Nephron progenitor cell (in vitro differentiated cells): ENCODE measurements at places on chromosomes 3 and 15.

DNA sequence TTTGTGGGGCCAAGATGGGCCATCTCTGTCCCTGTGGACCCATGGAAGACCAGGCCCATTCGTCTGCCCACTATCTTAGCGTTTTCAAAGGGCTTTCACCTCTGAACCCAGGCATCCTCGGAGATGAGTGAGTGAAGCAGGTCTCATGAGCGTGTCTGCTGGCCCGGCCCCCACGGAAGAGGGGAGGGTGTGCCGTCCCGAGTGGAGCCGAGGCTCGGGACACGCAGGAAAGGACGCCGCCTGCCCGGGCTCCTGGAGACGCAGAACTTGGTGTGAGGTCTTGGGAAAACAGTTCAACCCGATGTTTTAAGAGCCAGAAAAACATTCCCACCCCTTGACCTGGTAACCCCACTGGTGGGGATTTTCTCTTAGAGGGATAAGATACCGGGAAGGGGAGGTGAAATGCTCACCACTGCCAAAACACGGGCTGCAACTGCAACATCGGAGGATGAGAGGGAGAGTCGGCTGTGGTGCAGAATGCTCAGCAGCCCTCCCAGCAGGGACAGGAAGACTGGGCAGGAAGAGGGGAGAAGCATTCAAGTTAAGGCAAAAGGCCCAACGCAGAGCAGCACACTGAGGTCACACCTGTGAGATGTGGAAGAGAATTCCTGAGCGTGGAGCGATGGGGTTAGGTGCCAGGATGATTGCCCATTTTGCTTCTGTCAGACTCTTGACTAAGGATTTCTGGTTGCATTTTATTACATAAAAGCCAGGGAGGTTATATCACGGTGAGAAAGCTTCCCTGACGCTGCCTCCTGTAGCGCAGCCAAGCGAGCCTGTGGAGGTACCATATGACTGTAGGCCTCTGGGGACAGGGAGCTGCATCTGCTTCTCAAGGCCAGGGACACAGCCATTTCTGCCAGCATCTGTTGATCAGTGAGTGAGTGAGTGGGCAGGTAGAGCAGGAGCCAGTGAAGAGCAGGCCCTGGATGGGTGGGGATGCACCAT, 14.1 kb upstream of the STAB1 start:
- DNase-seq, result no peak

DNA sequence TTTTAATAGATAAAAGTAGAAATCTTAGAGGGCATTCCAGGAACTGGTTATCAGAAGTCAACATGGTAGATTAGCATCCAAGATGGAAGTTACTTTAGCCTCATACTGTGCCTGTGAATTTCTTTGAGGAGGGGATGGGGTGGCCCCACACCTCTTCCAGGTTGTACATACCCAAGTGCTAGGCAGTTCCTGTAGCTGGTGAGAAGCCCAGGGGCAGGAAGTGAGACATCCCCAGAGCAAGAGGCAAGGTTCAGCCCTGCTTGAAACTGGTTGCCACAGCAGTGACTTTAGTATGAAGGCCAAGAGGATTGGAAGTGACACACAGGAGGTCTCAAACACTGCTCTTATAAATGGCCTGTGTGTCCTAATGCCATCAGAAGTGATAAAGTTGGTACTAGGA, 11.9 kb downstream of the GTPBP8 start:
- no peak for DNase-seq

DNA sequence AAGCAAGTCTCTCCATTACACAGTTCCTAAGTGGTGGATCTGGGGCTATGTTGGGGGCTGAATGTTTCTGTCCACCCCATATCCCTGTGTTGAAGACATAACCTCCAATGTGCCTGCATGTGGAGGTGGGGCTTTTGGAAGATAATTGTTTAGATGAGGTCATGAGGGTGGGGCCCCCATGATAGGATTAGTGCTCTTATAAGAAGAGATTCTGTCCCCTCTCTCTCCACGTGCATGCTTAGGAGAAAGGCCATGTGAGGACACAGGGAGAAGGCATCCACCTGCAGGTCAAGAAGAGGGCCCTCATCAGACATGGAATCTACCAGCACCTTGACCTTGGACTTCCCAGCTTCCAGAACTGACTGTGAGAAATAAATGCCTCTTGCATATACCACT, 231.0 kb upstream of the CHRNA7 start:
- no peak for DNase-seq

GRCh38 chr3:189282741-189283140, 111.0 kb downstream of the TPRG1 start:
- DNase-seq, result no peak

- no peak for DNase-seq
Measured at GRCh38 chr3:193896419-193896818, 239.5 kb upstream of the HES1 start.

DNA sequence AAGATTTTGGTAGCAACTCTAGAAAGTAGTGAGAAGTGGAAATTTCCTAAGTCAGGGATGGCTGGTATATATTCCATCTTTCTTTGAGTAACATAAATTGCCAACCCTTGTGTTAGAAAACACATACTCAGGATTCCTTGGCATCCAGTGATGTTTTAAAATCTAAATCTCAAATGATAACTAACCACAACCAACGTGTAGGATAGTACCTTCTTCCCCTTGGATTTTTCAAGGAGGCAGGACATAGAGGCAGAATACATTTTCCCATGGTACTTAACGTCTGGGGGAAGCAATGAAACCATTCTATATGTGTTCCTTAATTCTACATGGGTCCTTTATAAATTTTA, 93.4 kb downstream of the WDR76 start:
- DNase-seq, result no peak

- no peak for DNase-seq
Measured at GRCh38 chr3:126758026-126758425, 54.0 kb downstream of the CHCHD6 start.

GRCh38 chr3:141083836-141084649, 32.9 kb downstream of the SPSB4 start:
- DNase-seq, result peak; percentile 86

DNA sequence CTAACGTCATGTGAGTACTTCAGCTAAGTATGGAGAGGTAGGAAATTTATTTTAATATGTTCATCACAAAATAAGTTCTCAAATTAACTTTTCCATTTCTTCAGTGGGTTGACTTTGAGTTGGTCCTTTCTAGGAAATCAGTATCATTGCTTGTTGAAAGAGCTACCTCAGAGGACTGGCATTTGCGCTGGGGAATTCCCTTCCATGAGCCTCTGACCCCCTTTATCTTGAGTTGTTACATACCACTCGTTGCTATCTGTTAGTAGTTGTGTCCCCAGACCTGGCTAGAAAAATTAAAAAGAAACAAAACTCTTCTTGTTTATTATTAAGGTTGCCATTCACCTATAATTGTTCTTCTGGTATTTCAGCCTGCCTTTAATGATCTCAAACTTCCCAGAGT, 96.8 kb upstream of the ROBO2 start:
- no peak for DNase-seq

- DNase-seq, result no peak
Measured at GRCh38 chr15:66157507-66157906, 96.0 kb downstream of the MEGF11 start.

DNA sequence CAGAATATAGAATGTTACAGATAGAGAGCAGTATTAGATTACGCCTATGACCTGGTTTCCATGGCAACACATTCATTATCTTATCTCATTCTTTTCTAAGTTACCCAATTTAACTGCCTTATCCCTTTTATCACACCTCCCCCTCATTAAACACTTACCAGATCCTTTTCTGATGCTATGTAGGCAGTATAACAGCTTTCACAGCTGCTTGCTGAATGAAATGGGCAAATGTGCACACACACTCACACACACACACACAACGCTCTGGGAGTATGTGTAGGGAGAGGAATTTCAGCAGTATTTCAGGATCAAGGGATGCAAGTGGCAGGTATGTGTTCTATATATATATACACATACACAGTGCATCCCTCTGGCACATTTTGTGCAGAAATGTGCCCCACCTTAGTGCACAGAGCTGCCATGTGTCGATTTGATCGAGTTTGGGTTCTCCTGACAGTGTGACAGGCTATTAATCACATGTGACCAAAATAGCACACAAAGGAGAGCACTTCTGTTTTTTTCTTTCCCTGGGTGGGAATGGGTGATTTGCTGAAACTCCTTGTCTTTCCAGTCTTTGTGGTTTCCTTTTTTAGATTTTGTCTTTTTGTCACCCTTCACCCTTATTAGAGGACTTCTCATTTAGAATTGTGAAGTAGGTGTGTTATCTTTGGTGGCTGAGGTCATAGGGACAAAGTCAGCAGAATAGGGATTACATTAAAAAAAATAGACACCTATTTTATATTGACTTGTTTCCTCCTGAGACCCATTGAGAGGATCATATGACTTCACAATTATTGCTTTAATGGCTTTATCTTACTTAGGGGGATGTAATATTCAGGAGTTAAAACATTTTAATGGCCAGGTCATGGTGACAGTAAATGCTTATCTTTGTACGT, 553.7 kb downstream of the PDCD6IP start:
- no peak for DNase-seq

DNA sequence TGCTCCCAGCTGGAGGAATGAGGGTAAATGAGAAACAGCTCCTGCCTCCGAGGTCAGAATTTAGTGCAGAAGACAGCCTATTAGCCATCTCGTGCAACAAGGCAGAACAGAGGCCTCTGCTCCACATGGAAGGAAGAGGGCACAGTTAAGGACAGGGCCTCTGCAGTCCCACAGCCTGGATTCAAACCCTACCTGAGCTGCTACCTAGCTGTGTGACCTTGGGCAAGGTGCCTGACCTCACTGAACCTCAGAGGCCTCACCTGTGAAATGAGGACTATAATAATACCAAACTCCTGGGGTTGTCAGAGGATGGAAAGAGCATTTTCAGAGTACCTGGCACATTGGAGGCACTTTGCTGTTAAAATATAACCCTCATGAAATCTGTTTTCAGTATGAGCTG, 285.7 kb upstream of the CTNNB1 start:
- DNase-seq, result no peak

GRCh38 chr3:58665405-58665804, 1.2 kb downstream of the FAM3D start:
- DNase-seq, result no peak

DNA sequence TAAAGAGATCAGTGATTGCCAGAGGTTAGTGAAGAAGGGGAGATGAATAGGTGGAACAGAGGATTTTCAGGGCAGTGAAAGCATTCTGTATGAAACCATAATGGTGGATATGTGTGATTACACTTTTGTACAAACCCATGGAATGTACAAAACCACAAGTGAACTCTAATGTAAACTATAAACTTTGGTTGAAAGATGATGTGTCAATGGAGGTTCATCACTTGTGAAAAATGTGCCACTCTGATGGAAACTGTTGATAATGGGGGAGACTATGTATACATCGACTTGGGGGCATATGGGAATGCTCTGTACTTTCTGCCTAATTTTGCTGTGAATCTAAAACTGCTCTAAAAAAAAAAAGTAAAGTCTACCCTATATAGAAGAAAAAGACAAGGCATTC, 68.7 kb upstream of the ARHGEF3 start:
- no peak for DNase-seq

- no peak for DNase-seq
Measured at GRCh38 chr3:28252001-28252431, 10.6 kb downstream of the CMC1 start.

GRCh38 chr15:77021803-77022381, 27.0 kb downstream of the PSTPIP1 start:
- DNase-seq, result no peak

- no peak for DNase-seq
Measured at GRCh38 chr3:10839167-10839566, 23.1 kb downstream of the SLC6A11 start.

DNA sequence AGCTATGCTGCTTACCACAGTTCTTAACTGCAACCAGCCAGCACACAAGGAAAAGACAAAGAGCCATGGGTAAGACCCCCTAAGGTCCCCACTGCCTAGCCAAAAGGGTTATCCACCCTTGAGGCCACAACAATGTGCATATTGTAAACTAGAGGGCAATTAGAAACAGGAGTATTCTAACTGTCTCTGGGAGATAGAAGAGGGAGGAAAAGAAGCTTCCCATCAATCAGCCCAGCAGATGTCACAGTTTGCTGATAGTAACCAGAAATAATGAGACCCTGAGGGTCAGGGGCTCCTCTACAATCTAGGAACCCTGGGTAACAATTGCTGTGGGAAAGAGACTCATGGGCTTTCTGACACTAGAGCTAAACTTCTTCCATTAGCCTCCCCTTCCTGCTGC, 20.6 kb upstream of the IFT57 start:
- no peak for DNase-seq

DNA sequence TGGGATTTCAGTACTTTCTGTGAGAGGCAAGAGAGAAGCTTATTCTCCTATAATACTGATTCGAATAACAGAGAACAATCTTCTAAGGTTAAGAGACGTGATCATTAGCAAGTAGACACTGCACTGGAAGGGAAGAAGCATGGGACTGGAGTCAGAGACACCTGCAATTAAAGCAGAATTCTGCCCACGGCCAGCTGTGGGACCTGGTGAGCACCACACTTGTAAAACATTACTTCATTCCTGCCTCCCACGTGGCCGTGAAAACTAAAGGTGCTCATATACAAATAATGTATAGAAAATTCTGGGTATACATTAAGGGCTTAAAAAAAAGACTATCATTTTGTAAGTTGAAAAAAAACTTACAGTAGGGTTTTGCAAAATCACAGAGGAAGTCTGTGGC, 2.0 kb downstream of the TM2D3 start:
- DNase-seq, result no peak

GRCh38 chr15:53786401-53786800, 26.9 kb upstream of the WDR72 start:
- DNase-seq, result no peak

GRCh38 chr3:79285380-79285779, 482.4 kb downstream of the ROBO1 start:
- DNase-seq, result no peak

DNA sequence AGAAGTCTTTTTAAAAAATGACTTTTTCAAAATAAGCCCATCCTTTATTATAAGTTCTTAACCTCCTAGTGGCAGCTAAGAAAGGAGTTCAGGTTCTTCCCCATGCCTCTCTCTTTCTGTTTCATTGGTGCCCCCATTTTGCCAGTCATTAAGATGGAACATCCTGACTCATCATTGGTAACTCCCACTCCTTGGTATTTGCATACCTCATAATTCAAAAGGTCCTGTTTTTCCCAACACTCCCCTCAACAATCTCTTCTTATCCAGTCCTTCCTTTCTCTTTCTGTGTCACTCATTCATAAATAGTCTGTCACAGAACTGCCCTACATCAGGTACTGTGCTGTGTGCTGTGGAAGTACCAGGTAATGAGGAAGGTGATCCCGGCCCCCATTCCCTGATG, 394.0 kb downstream of the FOXP1 start:
- no peak for DNase-seq

DNA sequence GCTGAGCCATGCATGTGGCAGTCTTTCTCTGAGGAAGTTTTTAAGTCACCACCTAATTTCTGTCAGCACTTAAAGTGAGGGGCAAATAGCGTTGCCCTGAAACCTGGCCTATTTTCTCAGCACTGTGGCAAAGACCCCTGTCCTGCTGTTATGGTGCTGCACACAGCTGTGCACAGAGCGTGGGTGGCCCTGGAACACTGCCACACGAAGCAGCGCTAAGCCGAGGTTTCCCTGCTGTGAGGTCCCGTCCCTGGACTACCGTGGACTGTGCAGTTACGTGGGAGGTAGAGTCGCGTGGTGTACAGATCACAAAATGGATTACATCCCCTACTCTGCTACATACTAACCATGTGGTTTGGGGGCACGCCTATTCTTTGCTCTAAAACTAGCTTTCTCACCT, 101.6 kb upstream of the NR2E3 start:
- no peak for DNase-seq

- no peak for DNase-seq
Measured at GRCh38 chr15:32824777-32825176, 107.0 kb downstream of the GREM1 start.
